ENCODE measurements at places on chromosomes 3 and 15.
A peak's percentile ranks its signal among the peaks of the same experiment; 100 is the strongest.

GRCh38 chr15:65067645-65068402 is at the start of gene RASL12:
Gene RASL12, minus strand, starts transcription at chr15:65067991. Its CDS starts 156 bp downstream, at chr15:65067835.
- no peak for DNase-seq

DNA sequence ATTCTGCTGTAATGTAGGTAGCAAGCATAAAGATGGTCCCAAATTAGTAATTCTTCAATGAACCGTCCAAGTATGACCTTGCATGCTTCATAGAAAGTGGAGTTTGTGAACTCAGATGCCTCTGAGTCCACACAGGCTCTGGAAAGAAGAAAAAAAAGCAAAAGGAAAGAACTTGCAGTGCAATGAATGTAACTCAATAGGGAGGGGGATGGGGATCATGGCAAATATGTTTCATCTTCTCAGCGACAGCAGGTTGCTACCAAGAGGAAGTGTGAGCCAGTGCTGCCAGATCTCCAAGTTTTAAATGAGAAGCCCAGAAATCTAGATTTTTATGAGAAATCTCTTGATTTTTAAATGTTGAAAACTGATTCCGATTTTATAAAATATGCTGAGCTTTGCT is 50.3 kb downstream of the IL20RB start:
- no peak for DNase-seq

DNA sequence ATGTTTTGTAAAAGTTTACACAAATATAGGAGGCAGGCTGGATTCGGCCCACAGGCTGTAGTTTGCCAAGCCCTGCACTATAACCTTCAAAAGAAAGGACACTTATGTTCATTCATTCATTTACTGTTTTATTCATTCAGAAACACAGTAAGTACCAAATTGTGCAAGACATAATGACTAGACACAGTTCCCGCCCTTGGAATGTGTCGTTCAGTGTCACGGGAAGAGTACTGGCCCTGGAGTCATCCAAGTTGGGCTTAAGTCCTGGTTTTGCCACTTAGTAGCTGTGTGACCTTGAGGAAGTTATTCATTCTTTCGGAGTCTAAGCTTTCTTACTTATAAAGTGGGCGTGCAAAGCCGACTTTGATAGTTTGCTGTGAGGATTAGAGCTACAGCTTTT is 22.0 kb downstream of the COLQ start:
- no peak for DNase-seq

GRCh38 chr3:187027531-187028278 is 97.4 kb downstream of the ST6GAL1 start:
- no peak for DNase-seq

DNA sequence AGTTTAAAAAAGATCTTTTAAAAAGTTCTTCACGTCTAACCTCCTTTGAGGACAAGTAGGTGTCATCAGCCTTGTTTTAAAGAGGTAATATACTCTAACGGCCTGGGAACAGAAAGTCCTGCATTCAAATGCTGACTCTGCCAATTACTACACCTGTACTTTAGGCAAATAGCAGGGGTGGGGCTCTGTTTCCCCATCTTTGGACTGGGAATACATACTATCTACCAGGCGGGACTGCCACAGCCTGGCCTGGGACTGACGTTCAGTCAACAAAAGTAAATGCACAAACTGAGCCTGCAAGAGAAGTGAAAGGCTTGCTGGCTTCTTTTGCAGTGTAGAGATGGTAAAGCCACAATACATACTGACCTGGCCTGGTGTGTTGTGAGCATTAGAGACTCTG is 107.6 kb upstream of the SPATA12 start:
- DNase-seq = no peak

- no peak for DNase-seq
These were observed 456.0 kb downstream of the CNTN4 start for GRCh38 chr3:2554656-2555055.

GRCh38 chr3:140135461-140135860 is 200.5 kb downstream of the CLSTN2 start:
- DNase-seq = no peak

GRCh38 chr15:43106486-43106829 is 620 bp upstream of the UBR1 start:
- no peak for DNase-seq

DNA sequence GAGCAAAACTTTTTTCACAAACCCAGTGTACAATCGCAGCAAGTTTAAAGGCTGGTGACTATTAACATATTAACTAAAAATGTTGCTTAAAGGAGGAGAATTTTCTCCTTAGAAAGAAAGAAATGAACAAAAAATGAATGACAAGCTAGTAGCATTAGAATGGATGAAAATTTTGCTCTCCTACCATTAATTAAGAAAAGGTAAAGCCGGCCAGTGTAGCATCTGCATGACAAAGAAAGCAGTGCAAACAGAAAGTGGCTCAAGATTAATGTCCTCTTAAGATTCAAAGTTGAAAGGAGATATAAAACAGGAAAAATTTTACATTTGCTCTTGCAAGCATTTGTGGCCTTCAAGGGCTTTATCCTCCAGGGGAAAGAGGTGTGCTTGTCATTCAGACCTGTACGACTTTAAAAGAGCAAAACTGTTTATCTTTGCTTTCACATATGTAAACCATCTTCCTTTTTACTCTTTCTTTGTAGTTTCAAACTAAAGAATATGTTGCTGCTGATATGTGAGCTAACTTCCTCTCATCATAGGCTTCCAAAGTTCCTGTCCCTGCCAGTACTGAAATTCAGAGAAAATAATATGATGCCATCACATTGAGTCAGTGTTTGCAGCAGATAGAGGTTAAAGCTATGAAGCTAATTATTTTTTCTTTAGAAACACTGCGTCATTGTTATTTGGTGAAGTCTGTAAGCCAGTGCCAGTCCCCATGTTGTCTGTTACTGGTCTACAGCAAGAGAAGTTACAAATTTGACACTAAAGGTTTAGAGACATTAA is 439.1 kb upstream of the GRM7 start:
- no peak for DNase-seq

GRCh38 chr15:73782344-73782959 is 29.3 kb upstream of the INSYN1 start:
- no peak for DNase-seq

- no peak for DNase-seq
These were observed 11.9 kb downstream of the DNAJA4 start for GRCh38 chr15:78276064-78276943.

DNA sequence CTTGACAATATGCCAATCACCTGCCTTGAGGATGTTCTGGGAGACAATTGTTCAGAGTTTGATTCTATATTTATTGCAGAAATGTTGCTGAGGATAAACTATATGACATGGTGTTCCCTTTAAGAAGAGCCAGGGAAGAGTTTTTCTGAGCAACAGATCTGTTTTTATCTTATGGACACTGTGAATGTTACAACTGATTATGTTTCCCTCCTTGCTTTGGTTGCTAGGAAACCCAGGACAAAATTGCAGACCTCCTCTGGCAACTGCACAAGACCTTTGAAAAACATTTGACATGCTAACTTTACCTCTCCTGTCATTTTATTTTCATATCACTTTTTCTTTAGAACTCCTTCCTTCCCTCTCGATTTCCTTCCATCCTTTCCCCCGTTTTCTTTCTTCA is 8.2 kb upstream of the TM6SF1 start:
- no peak for DNase-seq

DNA sequence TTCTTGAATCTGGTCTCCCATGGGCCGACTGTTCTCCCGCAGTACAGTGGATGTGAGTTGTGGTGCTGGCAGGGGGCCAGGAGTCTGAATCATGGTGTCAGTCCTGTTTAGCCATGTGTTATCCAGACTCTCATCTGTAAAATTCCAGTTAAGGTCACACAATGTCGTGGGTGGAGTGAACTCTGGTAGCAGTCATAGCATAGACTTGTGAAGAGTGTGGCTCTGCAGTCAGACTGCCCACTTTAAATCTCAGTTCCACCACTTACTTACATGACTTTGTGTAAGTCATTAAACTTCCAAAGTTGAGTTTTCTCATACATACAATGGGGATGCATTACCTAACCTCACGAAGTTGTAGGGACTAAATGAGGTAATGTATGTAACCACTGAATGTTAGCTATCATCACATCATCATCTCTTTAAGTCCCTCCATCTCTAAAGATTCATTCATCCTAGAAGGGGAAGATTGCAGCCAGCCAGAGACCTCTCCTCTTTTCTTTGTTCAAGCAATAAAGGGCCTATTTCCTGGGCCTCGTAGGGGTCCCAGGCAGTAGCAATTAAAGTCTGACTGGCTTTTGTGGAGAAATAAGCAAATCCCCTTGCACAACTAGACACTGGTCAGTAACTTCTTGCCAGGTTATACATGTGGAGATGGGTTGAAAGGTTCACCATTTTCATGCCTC is 93.9 kb downstream of the PCCB start:
- DNase-seq = no peak

DNA sequence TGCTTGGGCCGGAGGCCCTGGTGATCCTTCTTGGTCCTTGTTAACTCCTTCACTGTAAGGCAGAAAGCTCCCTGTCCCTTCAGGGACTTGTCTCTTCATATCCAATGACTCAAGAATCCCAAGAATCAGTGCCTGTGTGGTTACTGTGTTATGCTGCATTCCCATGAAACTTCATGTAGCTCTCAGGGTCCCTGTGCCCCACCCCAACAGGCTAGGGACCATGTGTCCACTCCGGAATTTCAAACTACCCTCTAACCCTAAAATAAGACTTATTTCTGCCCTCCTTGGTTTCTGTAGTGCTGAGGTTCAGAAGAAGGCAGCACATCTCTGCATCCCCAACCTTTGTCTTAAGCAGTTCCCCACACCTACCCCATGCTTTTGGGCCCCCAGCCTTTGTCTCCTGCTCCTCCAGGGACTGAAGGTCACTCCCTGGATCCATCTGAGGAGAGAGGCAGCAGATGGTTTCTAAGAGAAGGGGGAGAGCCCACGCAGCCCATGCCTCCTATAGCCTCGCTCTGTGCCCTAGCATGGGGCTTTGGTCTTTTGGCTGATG is 531 bp upstream of the MAP1A start:
- no peak for DNase-seq

- peak; percentile 74 for DNase-seq
These were observed 322.5 kb upstream of the ICE2 start for GRCh38 chr15:60801395-60801794.

GRCh38 chr3:193617628-193618027 is 24.6 kb downstream of the OPA1 start:
- no peak for DNase-seq

DNA sequence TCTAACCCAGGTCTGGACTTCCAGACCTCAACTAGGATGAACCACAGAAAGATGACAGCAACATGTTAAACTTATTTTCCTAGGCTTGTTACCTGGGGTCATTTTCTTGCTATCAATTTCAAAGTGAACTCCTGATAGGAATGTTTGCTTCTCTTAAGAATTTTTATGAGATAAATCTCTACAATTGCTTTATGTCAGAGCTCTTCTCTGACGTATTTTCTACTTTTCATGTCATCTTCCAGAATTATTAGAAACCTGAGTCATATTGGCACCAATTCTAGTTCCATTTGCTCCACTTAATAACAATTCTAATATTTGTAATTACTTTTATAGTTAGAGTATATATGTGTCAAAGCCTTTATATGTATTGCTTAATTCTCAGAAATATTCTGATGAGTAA is 2.1 kb upstream of the IGSF10 start:
- no peak for DNase-seq

DNA sequence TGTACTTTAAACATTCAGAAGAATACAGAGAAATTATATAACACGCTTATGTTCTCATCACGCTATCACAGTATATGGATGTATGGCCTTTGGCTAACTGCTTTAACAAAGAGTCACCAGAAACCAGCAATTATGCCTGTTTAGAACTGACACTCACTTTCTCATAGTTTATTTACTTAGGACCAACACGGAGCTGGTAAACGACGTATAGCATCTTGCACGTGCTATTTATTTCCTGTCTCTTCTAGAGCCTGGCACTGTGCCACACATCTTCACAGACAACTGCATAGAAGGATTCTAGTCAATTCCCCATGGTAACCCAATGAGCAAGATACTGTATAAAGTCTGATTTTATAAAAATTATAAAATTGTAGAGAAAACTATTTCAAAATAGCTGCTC is 43.6 kb downstream of the TBC1D2B start:
- no peak for DNase-seq

DNA sequence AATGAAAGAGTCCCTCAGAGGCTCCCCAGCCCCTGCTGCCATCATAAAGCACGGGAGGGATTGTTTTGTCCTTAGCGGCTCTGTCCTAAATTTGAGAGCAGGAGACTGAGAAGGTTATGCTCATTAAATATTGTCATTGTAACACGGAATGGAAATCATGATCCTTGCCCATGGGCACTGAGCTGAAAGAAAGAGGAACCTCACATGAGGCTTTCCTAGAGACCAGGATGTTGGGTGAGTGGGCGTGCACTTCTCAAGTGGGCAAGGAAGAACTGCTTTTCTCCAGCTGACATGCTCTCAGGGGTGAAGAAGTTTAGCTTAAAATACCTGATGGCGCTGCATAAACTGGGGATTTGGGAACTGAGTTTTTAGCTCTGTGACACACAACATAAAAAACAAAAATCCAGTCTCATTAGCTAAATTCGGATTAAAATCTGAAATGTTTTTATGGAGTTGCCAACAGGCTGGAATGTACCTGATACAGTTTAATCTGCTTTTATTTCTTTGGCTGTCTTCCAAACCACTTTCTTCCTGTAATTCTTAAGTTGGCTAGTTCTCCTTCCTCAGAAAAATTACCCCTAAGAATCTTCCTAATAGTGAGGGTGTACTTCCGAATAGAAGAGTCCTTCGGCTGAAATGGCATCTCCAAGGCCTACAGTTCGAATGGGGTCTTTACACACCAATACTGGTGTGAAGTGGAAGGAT is 31.7 kb downstream of the ADPGK start:
- DNase-seq = no peak

- no peak for DNase-seq
These were observed 2.9 kb downstream of the ATP13A5 start for GRCh38 chr3:193375614-193376013.

DNA sequence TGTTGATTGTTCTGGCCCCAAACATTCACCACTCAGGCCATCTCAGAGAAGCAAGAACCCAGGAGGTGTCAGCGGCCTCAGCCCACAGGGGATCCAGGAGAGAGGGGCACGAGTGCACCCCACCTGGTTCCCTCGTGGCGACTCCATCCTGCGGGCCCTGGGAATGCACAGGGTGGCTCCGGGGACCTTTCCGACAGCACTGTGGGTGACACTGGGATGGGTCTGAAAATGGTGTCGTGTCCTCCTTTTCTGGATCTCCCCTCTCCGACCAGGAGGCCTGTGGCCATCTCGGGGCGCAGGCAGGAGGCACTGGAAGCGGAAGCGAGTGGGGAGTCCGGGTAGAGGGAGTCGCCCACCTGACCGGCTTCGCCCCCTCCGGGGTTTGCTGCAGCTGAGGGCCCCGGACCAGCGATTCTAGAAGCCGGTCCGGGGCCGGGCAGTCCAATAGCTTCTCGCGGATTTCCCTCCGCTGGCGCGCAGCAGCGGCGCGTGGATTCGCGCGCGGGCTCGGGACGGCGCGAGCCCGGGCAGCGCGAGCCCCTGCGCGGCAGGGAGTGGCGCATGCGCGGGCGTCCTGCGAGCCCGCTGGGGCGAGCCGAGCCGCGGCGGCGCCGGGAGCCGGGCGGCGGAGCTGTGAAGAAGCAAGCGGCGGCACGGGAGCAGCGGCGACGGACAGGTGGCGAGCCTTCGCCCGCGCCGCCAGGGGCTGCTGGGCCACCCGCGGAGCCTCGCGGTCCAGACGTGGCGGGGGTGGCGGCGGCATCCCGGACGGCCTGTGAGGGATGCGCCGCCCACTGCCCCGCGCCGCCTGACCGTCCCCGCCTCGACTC is at the start of gene DOCK3:
Gene DOCK3, plus strand, starts transcription at position 579 of the 830 bp plus-strand sequence. CDS start 337 bp downstream, outside the sequence.
- peak; percentile 40 for DNase-seq

Measured in forelimb muscle (tissue), 1 donor.